GM23338 (cell line): ENCODE measurements at places on chromosomes 3 and 15. TPM values are rescaled to one million over a fixed set of nuclear protein-coding genes. Genes with fewer than 3 reads are reported as not detected.

Gene KLF15
- total RNA-seq = 14.0 and 19.8 TPM in 2 replicates

Gene CFAP92
- 1.6 and 2.1 TPM in 2 replicates for total RNA-seq

Gene MYL3
- total RNA-seq = not detected in 2 replicates

Gene ATP13A5
- total RNA-seq = not detected in 2 replicates

Gene TNIK
- 34.3 and 49.2 TPM in 2 replicates for total RNA-seq

Gene ZIC4
- total RNA-seq = not detected in 2 replicates

DNA sequence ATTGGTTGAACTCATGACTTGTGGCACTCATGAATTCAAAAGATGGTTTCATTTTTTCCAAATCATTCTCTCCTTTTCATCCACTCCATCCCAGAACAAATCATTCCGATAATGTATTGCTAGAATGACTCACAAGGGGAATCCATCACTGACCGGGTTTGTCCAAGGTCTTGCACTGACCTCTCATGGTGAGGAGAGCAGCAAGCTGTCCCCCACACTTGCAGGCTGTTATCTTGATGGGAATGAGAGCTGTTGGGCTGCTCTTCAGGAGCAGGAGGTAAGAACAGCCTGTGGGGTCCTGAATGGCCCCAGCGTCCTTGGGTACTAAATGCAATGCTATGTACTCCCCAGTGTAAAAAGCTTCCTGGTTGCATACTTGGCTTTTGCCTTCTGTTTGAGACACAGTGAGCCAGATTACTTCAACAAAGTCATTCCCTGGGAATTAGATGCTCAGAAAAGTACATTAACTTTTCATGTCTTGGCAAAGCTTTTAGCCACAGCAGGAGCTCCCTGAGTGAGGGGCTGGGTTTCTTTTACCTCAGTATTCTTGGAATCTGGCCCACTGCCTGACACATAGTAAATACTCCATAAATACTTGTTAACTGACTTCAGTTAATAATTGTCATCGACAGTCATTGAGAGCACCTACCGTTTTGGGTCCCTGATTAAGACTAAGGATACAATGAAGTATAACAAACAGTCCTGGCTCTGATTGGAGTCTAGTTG lies 24.1 kb downstream of the CCNL1 start:
- DNase-seq = no peak
- no peaks in the 10 kb centered on the region for H3K27me3 ChIP-seq
- no peaks in the 10 kb centered on the region for H3K36me3 ChIP-seq
- H3K4me3 ChIP-seq = no peak overlapping the region

DNA sequence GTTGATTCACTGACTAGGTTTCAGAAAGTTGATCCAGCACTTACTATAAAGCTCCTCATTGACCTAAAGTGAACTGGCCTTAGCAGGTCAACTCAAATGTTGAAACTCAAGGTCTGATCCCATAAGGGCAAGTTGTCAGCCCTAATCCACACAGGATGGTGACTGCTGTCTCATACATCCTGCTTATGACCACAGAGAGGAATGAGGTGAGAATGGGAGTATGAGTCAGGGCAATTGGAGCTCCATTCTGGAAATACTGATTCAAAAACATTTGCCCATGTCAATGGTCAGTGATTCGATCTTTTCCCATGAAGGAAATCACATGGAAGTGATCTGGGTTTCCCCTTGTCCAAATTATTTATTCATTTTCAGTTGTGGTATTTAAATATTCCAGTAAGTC lies 78.7 kb downstream of the ZNF385D start:
- H3K4me1 ChIP-seq = 0 out of 2 replicates have a peak, but pooled peaks cover 8% of the 10 kb centered on the region
- H3K27me3 ChIP-seq = no peaks in the 10 kb centered on the region
- H3K27ac ChIP-seq = no peak overlapping the region
- DNase-seq = no peak

GRCh38 chr15:29127506-29128430 lies 141.9 kb downstream of the NSMCE3 start:
- no peak for DNase-seq
- no peaks in the 10 kb centered on the region for H3K27me3 ChIP-seq
- no peaks in the 10 kb centered on the region for H3K4me1 ChIP-seq
- H3K36me3 ChIP-seq = no peaks in the 10 kb centered on the region

GRCh38 chr15:101652786-101653430 lies 727 bp upstream of the TM2D3 start:
- H3K27me3 ChIP-seq = peaks cover 9% of the 10 kb centered on the region; the same call in 1 of the 2 replicates
- H3K4me3 ChIP-seq = peak overlapping the region; percentile 83
- H3K4me1 ChIP-seq = no peaks in the 10 kb centered on the region
- peaks cover 4% of the 10 kb centered on the region; the same call in 1 of the 2 replicates for H3K36me3 ChIP-seq

- H3K36me3 ChIP-seq = no peaks in the 10 kb centered on the region
- no peak for DNase-seq
- no peaks in the 10 kb centered on the region for H3K27me3 ChIP-seq
- no peak overlapping the region for H3K27ac ChIP-seq
- H3K4me1 ChIP-seq = no peaks in the 10 kb centered on the region
Observed at GRCh38 chr3:110414855-110415254, 656.8 kb upstream of the NECTIN3 start.

DNA sequence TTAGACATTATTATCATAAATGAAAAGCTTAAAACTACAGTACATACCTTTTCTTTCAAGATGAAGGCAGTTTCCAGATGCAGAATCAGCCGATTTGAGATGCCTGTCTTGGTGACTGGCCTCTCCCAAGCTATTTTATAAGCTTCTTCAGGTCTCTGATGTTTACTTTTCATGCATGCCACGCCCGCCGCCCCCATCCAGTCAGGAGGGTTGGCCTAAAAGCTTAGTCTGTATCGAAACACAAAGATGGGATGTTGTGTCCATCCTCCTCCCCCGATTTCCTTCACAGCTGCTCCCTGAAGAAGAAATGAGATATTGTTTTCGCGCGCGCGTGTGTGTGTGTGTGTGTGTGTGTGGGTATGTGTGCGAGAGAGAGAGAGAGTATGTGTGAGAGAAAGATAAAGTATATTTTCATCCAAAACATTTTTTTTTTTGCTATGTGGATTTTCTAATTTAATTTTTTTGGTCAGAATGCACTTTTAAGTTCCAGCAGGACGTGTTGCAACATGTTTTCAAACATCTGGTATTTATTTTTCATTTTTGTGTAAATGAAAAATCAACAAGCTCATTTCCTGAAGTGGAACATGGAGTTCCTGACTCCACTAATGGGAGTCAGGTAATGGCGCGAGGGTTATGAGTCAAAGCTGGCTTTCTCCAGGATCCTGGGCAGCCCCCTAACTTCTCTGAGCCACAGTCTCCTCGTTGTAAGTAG lies at the start of gene APOD:
APOD (minus strand) TSS at position 110 of the 712 bp plus-strand sequence. CDS start 4,479 bp downstream, outside the sequence.
- no peaks in the 10 kb centered on the region for H3K4me1 ChIP-seq
- no peak within 1 kb of the TSS for H3K27ac ChIP-seq
- DNase-seq = no peak

GRCh38 chr3:167100651-167101050 lies 279.4 kb downstream of the ZBBX start:
- no peaks in the 10 kb centered on the region for H3K36me3 ChIP-seq
- no peaks in the 10 kb centered on the region for H3K4me1 ChIP-seq

- no peak overlapping the region for H3K27ac ChIP-seq
- DNase-seq = no peak
- H3K4me1 ChIP-seq = no peaks in the 10 kb centered on the region
Observed at GRCh38 chr15:70789213-70789612, 25.9 kb upstream of the UACA start.

DNA sequence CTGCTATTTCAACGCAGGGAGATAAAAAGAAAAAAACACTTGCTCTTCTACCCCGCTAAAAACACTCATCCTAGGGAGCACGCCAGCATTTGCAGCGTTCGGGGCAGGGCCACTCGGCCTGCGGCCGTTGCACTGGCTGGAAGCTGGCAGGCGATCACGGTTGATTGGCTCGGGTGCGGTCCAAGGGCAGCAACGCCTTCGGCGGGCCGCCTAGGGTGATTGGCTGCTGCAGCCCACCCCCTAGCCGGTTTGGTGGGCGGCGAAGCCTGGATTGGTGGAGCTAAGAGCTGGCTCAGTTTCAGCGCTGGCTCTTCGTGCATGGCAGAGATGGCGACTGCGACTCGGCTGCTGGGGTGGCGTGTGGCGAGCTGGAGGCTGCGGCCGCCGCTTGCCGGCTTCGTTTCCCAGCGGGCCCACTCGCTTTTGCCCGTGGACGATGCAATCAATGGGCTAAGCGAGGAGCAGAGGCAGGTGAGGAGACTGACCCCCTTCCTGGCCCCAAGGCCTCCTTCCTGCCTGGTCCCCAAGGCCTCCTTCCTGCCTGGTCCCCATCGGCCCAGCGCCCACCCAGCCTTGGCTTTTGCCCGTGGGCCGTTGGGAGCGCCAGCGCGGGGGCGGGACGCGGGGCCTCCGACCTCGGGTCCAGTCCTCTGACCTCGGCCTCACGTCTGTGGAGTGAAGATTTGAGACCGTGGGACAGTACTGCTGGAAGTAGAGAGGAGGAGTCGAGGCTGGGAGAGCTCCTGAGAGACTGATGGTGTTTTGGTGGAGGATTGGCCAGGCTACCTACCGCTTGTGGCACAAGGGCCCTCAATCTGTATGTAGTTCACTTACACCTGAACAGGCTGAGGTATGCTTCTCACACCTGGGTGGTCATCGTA lies at the start of gene IVD:
IVD (plus strand) TSS at position 295 of the 881 bp plus-strand sequence; CDS start at position 328, 33 bp downstream.
- H3K27me3 ChIP-seq = no peaks in the 10 kb centered on the region
- peak within 1 kb of the TSS; percentile 93 for H3K4me3 ChIP-seq
- H3K27ac ChIP-seq = peak within 1 kb of the TSS; percentile 74
- H3K4me1 ChIP-seq = peaks cover 20% of the 10 kb centered on the region; the same call in 1 of the 2 replicates
- peaks cover 17% of the 10 kb centered on the region for H3K36me3 ChIP-seq
- DNase-seq = peak; percentile 98

DNA sequence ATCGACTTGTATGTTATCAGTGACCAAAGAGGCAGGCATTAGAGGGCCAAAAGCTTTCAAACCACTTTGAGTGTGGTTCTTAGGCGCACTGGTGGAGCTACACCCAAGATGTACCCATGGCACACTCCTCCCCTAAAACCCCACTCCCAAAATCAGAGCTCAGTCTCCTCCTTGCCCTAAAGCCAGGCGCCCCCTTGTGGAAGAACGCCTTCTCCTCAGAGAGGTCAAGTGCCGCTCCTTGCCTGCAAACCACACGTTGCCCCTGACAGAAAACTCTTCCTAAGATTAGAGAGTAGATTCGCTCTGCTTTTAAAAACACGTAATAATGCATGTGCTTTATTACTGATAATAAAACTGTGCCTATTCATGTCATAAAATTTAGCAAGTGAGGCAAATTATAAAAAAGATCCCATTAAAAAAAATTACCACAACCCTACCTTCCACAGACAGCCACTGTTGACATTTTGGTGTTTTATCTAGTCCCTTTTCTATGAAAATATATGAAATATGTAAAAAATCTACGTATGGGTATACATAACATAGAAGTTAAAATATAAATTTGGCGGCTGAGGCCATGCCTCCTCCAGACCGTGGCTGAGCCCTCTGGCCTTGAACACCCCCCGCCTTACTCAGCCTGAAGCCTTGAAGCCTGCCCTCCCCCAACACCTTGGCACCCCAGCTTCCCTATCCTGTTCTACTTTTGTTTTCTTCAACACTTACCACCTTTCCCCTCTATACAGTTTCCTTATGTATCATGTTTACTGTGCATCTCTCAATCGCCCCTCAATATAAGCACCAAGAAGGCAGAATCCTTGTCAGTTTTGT lies 33.5 kb downstream of the BCL2L10 start:
- H3K27me3 ChIP-seq = no peaks in the 10 kb centered on the region
- no peak overlapping the region for H3K4me3 ChIP-seq
- no peaks in the 10 kb centered on the region for H3K4me1 ChIP-seq
- H3K27ac ChIP-seq = no peak overlapping the region
- peak; percentile 97 for DNase-seq

GRCh38 chr3:124217542-124217941 lies 225.6 kb upstream of the ROPN1 start:
- no peaks in the 10 kb centered on the region for H3K36me3 ChIP-seq
- peaks cover 14% of the 10 kb centered on the region; the same call in 1 of the 2 replicates for H3K4me1 ChIP-seq
- H3K27ac ChIP-seq = no peak overlapping the region
- no peak overlapping the region for H3K4me3 ChIP-seq
- H3K27me3 ChIP-seq = no peaks in the 10 kb centered on the region

GRCh38 chr15:29821416-29822099 lies 710 bp downstream of the TJP1 start:
- DNase-seq = peak; percentile 92
- H3K4me3 ChIP-seq = peak overlapping the region; percentile 52
- H3K27ac ChIP-seq = peak overlapping the region; percentile 87
- H3K27me3 ChIP-seq = peaks cover 7% of the 10 kb centered on the region; the same call in 1 of the 2 replicates

GRCh38 chr3:179806177-179806576 lies 153.3 kb downstream of the USP13 start:
- DNase-seq = no peak
- no peak overlapping the region for H3K27ac ChIP-seq
- no peaks in the 10 kb centered on the region for H3K36me3 ChIP-seq

DNA sequence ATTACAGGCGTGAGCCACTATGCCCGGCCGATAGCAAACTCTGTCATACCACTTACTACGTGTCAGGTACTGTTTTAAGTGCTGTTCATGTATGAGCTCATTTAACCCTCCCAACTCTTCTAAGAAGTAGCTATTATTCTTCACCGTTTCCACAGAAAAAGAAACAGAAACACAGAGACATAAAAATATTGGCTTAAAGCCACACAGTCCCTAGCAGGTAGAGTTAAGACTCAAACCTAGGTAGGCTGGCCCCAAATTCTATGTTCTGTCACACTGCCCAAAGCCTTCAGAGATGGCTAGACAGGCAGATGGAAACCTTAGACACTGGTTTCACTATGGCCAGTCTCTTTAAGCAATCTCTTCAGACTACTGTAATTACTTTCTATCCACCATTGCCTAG lies 149.8 kb upstream of the KCNMB2 start:
- H3K27me3 ChIP-seq = no peaks in the 10 kb centered on the region
- peaks cover 10% of the 10 kb centered on the region; the same call in 1 of the 2 replicates for H3K4me1 ChIP-seq
- DNase-seq = no peak
- no peak overlapping the region for H3K27ac ChIP-seq
- H3K36me3 ChIP-seq = no peaks in the 10 kb centered on the region

GRCh38 chr3:39651993-39652739 lies 157.2 kb upstream of the MYRIP start:
- no peaks in the 10 kb centered on the region for H3K4me1 ChIP-seq
- H3K36me3 ChIP-seq = peaks cover 3% of the 10 kb centered on the region; the same call in 1 of the 2 replicates
- DNase-seq = no peak
- H3K27ac ChIP-seq = no peak overlapping the region
- H3K4me3 ChIP-seq = no peak overlapping the region
- H3K27me3 ChIP-seq = no peaks in the 10 kb centered on the region

DNA sequence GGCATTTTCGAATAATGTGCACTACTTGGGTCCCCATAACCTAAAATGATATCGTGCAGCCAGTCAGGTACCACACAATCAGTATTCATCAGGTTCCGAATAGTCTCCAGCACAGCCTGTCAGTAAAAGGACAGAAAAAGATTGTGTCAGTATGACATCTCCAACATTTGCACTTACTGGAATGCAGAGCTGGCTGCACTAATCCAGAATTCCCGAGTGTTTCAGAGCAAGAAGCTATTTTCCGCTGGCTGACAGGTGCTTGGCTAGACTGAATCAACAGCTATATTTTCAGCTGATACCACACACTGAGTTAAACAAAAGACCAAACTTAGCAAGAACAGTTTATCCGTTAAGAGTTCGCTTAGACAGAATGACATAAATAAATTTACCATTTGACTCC lies 68.8 kb downstream of the AQR start:
- no peak overlapping the region for H3K4me3 ChIP-seq
- H3K27me3 ChIP-seq = no peaks in the 10 kb centered on the region
- H3K27ac ChIP-seq = no peak overlapping the region
- no peaks in the 10 kb centered on the region for H3K4me1 ChIP-seq
- H3K36me3 ChIP-seq = peaks cover 17% of the 10 kb centered on the region; the same call in 1 of the 2 replicates
